ENCODE measurements at places on chromosomes 7 and 10.

GRCh38 chr7:103592844-103593243, 146.8 kb upstream of the SLC26A5 start:
- H3K27me3 ChIP-seq, result no peaks in the 10 kb centered on the region
- DNase-seq, result no peak
- no peak overlapping the region for H3K27ac ChIP-seq
- H3K4me1 ChIP-seq, result no peaks in the 10 kb centered on the region
- no peak overlapping the region for H3K4me3 ChIP-seq

DNA sequence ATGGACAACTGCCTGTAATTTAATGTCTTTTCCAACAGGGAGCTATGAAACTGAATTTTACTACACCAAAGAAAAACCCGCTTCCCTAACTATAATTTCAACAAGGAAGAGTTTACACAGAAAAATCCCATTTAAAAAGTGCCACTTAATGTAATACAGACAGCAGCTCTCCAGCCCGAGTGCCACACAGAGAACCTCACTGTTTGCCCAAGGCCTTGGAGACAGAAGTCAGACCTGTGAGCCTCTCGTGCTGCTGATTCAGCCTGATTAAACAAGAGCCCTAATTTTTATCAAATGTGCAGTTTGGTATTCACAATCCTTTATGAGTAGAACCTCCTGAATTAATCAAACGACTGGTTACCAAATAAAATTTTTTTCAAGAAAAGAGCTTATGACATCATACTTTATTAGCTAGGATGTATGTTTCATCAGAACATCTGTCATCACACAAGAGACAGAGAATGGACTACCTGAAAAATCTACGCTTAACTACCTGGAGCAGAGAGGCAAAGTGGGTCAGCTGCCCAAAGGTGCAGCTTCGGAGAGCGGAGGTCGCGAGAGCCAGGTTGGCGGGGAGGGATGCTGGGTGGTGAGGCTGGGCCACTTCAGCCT, 543.6 kb downstream of the SDK1 start:
- no peak overlapping the region for H3K4me3 ChIP-seq
- H3K27ac ChIP-seq, result no peak overlapping the region
- H3K36me3 ChIP-seq, result no peaks in the 10 kb centered on the region
- no peak for DNase-seq
- H3K27me3 ChIP-seq, result peaks cover 4% of the 10 kb centered on the region
- H3K4me1 ChIP-seq, result no peaks in the 10 kb centered on the region

DNA sequence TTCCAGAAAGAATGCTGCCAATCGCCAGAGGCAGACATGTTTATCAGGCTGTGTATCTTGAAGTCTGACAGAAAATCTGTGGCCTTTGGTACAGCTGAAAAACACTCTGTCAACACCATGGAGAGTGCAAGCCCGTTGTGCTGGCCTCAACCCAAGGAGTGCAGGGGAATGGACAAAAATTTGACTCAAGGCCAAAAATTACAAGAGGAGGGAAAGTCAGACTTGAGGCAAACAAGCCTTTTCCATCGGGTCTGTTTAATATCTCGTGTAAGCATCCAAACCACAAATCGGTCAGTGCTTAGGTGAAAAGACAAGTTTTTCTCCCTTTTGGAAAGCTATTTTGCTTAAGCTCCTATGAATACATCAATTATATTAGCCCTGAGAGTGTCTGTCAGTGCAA, 305.3 kb upstream of the NFE2L3 start:
- DNase-seq, result no peak
- peak overlapping the region; percentile 61 for H3K27ac ChIP-seq
- H3K36me3 ChIP-seq, result no peaks in the 10 kb centered on the region

GRCh38 chr10:45653454-45653853, 19.1 kb downstream of the ZFAND4 start:
- peaks cover 15% of the 10 kb centered on the region for H3K36me3 ChIP-seq
- no peak overlapping the region for H3K27ac ChIP-seq
- no peaks in the 10 kb centered on the region for H3K4me1 ChIP-seq
- DNase-seq, result no peak

DNA sequence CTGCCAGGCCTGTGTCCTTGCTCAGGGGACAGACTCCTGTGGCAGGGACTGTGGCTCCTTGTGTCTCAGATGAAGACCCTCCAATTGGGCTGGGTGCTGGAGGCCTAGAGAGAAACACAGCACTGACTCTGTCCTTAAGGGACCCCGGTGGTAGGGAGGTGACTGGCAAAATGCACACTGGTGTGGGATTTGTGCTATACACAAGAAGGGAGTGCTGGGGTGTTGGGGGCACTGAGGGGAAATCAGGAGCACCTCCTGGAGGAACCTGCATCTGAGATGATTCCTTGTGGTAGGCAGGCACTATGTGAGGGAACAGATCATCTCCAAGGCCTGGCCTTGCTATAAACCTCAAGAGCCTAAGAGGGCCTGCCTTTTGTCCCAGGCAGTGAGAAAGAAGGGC, 149.2 kb downstream of the RPS24 start:
- peaks cover 3% of the 10 kb centered on the region for H3K4me1 ChIP-seq
- H3K27ac ChIP-seq, result no peak overlapping the region
- DNase-seq, result no peak
- H3K36me3 ChIP-seq, result no peaks in the 10 kb centered on the region
- peaks cover 5% of the 10 kb centered on the region for H3K27me3 ChIP-seq
- no peak overlapping the region for H3K4me3 ChIP-seq

- no peaks in the 10 kb centered on the region for H3K36me3 ChIP-seq
- no peak overlapping the region for H3K27ac ChIP-seq
- no peaks in the 10 kb centered on the region for H3K27me3 ChIP-seq
- no peak for DNase-seq
- H3K4me1 ChIP-seq, result peaks cover 15% of the 10 kb centered on the region
Measured at GRCh38 chr10:14592026-14592425, 182.7 kb downstream of the FAM107B start.

GRCh38 chr10:131211559-131211958, 100.0 kb downstream of the TCERG1L start:
- H3K4me1 ChIP-seq, result no peaks in the 10 kb centered on the region
- no peak overlapping the region for H3K27ac ChIP-seq

DNA sequence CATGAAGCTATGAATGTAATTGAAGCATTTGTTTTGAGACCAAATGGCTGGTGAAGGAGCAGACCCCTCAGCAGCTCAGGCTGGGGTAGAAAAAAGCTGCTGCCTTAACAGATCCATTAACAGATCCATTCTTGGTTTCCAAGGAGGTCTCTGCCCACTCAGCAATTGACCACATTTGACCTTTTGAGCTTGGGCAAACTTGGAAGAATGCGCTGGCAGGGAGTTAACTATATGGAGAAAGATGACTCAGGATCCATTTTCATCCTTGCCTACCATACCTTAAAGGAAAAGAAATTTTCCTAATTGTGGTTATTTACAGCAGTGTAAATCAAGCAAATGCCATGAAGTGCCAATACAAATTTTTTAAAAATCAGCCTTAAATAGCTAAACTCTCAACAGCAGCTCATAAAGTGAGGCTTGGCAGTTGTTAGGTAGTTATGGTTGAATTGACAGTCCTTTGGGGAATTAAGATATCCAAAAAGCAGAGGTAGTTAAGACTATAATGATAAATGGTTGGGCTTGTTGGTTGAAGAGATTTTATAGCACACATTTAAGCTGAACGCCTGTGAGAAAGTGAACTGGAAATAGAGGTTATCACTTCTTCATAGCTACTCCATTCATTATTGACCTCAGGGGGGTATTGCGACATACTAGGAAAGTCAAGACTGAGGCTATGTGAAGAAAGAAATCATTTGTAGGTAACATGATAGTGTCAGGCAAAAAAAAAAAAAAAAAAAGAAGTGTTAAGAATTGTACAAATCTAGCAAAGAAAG, 83.9 kb downstream of the MKX start:
- H3K27ac ChIP-seq, result no peak overlapping the region
- H3K4me1 ChIP-seq, result no peaks in the 10 kb centered on the region
- DNase-seq, result no peak
- no peaks in the 10 kb centered on the region for H3K36me3 ChIP-seq
- H3K27me3 ChIP-seq, result no peaks in the 10 kb centered on the region

DNA sequence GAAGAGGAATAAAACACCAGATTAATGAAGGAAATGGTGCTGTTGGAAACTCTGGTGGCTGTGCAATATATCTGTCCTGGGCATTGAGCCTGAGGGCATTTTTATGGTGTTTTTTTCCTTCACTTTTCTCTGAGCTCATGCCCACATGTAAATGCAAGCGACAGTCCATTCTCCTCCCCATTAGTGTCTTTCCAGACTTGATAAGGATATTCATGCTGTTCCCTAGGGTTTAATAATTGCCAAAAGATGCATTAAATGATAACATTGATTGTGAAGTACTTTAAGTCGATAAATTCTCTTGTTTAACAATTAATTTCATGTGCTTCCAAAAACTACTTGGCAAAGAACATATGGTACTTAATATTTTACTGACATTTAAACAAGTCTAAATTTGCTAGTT, 384.7 kb downstream of the MDFIC start:
- H3K4me1 ChIP-seq, result no peaks in the 10 kb centered on the region
- peaks cover 3% of the 10 kb centered on the region for H3K27me3 ChIP-seq
- H3K27ac ChIP-seq, result no peak overlapping the region
- H3K4me3 ChIP-seq, result no peak overlapping the region
- DNase-seq, result no peak

DNA sequence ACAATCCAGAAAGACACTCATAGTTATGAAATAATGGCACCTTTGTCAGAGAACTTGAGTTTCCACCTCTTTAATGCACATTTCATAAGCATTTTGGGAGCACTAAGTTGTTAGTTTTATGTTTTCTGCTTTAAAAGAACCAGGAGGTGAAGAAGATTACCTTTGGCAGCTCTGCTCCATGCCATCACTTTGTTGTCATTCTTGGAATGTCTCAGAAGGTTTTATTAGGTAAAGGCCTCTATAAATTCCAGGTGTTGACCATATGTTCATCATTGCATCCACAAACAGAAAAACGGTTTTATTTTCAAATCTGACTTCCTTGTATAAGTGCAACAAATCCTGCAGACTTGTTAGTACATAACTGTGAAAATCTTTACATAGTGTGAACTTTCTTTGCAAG, 424.8 kb downstream of the MDFIC start:
- H3K27ac ChIP-seq, result no peak overlapping the region
- no peak for DNase-seq
- no peaks in the 10 kb centered on the region for H3K27me3 ChIP-seq
- H3K4me3 ChIP-seq, result no peak overlapping the region
- no peaks in the 10 kb centered on the region for H3K36me3 ChIP-seq
- H3K4me1 ChIP-seq, result no peaks in the 10 kb centered on the region
